Muscle of back (tissue), 13 donors: ENCODE measurements at places on chromosomes 3 and 15. TPM values are rescaled to one million over a fixed set of nuclear protein-coding genes. Genes with fewer than 3 reads are reported as not detected.

GRCh38 chr15:87269566-87269965, 987.0 kb downstream of the NTRK3 start:
- no peak for DNase-seq

GRCh38 chr3:52512105-52512504, 17.0 kb downstream of the STAB1 start:
- DNase-seq: no peak

Gene GOLGA8M
- 1.9 TPM for polyA plus RNA-seq

DNA sequence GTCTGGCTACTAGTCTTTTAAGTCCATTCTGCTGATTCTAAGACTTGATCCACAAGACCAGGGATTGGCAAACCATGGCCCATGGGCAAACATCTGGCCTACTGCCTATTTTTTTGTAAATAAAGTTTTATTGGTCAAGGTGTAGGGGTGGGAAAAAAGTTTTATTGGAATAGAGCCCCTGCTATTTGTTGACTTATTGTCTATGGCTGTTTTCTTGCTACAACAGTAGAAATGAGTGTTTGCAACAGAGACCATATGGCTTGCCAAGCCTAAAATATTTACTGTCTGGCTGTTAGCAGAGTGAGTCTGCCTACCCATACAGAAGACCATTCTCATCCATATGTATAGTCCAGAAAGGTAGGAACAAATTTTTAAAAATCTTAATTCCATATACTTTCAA, 106.4 kb downstream of the PTPRG start:
- no peak for DNase-seq

DNA sequence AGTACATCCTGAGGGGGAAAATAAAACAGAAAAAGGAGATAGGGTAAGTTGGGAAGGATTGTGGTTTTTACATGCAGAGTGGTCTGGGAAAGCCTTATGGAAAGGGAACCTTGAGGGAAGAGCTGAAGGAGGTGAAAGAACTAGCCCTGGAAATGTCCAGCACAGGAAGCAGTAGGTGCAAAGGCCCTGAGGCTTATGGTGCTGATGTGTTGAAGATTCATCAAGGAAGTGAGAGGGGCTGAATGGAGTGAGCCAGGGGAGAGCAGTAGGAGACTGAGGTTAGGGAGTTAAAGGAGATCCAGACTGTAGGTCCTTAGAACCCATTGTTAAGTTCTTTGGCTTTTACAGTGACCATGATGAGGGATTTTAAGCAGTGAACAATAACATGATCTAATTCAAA, 33.0 kb downstream of the ATP1B3 start:
- no peak for DNase-seq

DNA sequence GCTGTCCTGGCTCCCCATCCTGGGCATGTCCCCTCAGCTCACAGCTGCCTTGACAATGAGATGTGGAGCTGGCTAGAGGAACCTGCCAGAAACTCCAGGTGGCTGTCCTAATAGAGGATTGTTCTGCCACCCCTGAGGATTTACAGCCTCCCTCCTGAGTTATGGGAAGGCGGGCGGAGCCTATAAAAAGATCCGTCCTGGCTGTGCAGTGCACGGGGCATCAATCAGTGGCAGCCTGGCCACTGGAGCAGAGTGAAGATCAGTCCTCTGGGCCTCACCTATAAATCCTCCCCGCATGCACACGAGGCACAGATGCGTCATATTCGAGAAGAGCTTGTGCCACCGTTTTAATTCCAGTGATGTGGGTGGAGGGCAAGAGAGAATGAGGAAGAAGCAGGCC, 90.0 kb downstream of the MEGF11 start:
- DNase-seq: no peak

Gene GMPS
- 44.3 TPM for polyA plus RNA-seq

DNA sequence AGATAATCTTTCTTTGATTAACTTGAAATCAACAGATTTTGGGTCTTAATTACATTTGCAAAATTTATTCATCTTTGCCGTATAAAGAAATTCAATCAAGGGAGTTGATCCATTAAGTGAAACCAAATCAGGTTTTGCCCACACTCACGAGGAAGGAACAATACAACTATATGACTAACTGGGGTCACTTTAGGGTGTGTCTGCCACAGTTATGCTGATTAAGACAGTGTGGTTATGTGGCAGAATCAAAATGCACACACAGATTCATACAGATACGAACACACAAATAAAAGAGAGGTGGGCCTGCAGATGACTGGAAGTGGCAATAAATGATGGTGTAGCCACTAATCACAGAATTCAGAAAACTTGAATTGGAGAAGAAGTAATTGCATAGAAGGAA, 543.5 kb downstream of the GABRG3 start:
- no peak for DNase-seq

Gene RTP1
- polyA plus RNA-seq: not detected
